ENCODE measurements at places on chromosomes 13 and 19. TPM values are rescaled to one million over a fixed set of nuclear protein-coding genes. Genes with fewer than 3 reads are reported as not detected.

Gene PLK5
- total RNA-seq: not detected

Gene ZNF582
- 4.6 TPM for total RNA-seq

Gene CCDC194
- total RNA-seq: not detected

Gene KDELR1
- 105 TPM for total RNA-seq

Gene PNMA8B
- total RNA-seq: 3.3 TPM

Gene PSG3
- total RNA-seq: not detected

Gene GARRE1
- 11.2 TPM for total RNA-seq

Gene EMC10
- total RNA-seq: 41.1 TPM

DNA sequence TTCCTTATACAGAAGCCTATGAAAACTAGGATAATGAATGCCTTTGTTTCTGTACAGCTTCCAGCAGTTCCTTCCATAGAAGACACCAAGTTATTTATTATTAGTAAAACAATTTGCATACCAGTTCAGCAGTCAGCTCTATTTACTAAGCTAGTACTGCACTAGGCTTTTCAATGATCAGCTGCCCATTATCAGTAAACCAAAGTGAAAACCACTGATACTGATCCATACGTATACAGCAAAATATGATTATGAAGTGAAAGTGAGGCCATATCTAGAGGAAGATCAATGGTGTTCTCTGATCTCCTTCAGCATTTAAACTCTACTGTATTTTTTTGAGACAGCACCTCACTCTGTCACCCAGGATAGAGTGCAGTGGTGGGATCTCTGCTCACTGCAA, 3.2 kb downstream of the TPT1 start:
- peaks cover 80% of the 10 kb centered on the region for H3K4me1 ChIP-seq
- peak overlapping the region; percentile 13 for H3K27ac ChIP-seq
- no peak overlapping the region for H3K4me3 ChIP-seq
- no peak for DNase-seq

- H3K4me1 ChIP-seq: peaks cover 40% of the 10 kb centered on the region
- H3K36me3 ChIP-seq: peaks cover 3% of the 10 kb centered on the region
- DNase-seq: no peak
- peak overlapping the region; percentile 51 for H3K4me3 ChIP-seq
These were observed 836 bp upstream of the BST2 start for GRCh38 chr19:17406046-17406886.

GRCh38 chr19:14395710-14396336, 14.6 kb downstream of the ADGRE5 start:
- no peak overlapping the region for H3K4me3 ChIP-seq
- no peaks in the 10 kb centered on the region for H3K4me1 ChIP-seq
- H3K27ac ChIP-seq: no peak overlapping the region
- H3K36me3 ChIP-seq: peaks cover 74% of the 10 kb centered on the region

DNA sequence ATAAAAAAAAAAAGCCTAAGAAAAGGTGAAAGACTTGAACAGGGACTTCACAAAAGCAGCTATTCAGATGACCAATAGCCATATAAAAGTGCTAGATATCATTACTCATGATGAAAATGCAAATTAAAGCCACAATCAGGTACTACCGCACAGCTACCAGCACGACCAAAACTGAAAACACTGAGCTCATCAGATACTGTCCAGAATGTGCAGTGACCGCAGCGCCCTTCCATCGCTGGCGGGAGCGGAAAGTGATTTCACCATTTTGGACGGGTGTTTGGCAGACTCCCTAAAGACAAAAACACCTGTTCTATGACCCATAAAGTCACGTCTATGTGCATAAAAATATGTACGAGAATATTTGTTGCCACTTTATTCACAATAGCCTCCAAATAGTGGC, 60.7 kb downstream of the SLC6A16 start:
- DNase-seq: no peak
- H3K27ac ChIP-seq: no peak overlapping the region
- no peaks in the 10 kb centered on the region for H3K36me3 ChIP-seq
- no peaks in the 10 kb centered on the region for H3K4me1 ChIP-seq

GRCh38 chr13:42380420-42381164, 108.6 kb downstream of the AKAP11 start:
- H3K27ac ChIP-seq: no peak overlapping the region
- no peaks in the 10 kb centered on the region for H3K27me3 ChIP-seq
- no peaks in the 10 kb centered on the region for H3K36me3 ChIP-seq

DNA sequence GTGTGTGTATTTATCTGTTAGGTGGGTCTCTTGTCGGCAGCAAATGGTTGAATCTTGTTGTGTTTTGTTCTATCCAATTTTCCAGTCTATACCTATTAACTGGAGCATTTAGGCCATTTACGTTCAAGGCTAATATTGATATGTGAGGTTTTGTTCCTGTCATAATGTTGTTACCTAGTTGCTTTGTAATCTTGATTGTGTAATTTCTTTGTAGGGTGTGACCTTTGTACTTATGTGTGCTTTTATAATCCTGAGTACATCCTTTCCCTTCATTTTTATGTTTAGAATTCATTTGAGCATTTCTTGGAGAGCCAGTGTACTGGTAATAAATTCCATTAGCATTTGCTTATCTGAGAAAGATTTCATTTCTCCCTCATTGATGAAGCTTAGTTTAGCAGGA, 83.0 kb upstream of the MIR17HG start:
- H3K27ac ChIP-seq: no peak overlapping the region
- no peaks in the 10 kb centered on the region for H3K27me3 ChIP-seq
- H3K36me3 ChIP-seq: no peaks in the 10 kb centered on the region
- DNase-seq: no peak
- H3K4me1 ChIP-seq: no peaks in the 10 kb centered on the region

DNA sequence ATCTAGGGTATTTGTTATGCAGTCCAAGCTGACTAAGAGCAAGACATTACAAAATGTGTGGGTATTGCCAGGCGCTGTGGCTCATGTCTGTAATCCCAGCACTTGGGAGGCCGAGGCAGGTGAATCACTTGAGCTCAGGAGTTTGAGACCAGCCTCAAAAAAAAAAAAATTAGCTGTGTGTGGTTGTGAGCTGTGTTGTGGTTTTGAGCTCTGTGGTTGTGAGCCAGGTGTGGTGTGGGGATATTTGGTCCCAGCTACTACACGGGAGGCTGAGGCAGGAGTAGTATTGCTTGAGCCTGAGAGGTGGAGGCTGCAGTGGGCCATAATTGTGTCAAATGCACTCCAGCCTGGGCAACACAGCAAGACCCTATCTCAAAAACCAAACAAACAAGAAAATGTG, 5.6 kb upstream of the KEAP1 start:
- DNase-seq: no peak
- no peak overlapping the region for H3K27ac ChIP-seq
- H3K4me1 ChIP-seq: peaks cover 13% of the 10 kb centered on the region
- H3K27me3 ChIP-seq: peaks cover 54% of the 10 kb centered on the region
